Foreskin melanocyte (primary cell): ENCODE measurements at places on chromosomes 12 and 14.
A peak's percentile ranks its signal among the peaks of the same experiment; 100 is the strongest.

DNA sequence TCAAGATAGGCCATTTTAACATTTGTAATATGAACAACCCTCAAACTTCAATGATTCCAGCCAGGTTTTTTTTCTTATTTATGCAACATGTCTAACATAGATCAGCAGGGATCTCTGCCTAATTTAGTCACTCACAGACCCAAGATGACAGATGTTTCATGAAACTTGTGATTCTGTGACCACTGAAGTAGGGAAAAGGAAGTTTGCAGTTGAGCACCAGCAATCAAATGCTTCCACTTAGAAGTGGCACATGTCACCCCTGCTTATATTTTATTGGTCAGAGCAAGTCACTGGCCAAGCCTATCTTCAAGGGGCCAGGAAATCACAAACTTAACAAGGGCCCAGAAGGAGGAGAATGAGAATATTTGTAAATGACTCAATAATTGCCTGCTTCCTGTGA, 150.6 kb downstream of the BCAT1 start:
- no peak for DNase-seq

- no peak for DNase-seq
These were observed 938.0 kb upstream of the FLRT2 start for GRCh38 chr14:84591827-84592445.

GRCh38 chr14:105472486-105472991, 2.1 kb upstream of the CRIP2 start:
- DNase-seq, result no peak

DNA sequence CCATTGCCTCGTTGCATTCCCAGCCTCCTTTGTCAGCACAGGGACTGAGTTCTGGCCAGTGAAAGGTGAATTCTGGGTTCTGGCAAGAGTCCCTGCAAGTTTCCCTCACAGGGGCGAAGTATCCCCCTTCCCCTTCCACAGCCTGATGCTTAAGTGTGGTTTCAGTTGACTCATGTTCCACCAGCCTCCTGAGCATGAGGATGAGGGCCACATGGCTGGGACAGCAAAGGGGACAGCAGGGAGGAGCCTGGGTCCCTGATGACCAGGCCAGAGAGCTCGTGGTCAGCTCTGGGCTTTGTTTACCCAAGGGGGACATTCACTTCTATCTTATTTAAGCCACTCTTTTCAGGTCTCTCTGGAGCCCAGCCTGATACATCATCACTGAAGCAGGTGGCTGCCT, 36.5 kb downstream of the CACNA2D4 start:
- DNase-seq, result no peak

GRCh38 chr12:93244514-93245077, 133.1 kb upstream of the NUDT4 start:
- DNase-seq, result no peak

GRCh38 chr14:70651522-70651921, 9.8 kb downstream of the TTC9 start:
- DNase-seq, result no peak

- DNase-seq, result no peak
These were observed 66.3 kb upstream of the ESRRB start for GRCh38 chr14:76309572-76310162.

GRCh38 chr12:44369998-44370397, 506.1 kb downstream of the NELL2 start:
- no peak for DNase-seq

- no peak for DNase-seq
These were observed 26.3 kb upstream of the TC2N start for GRCh38 chr14:91893669-91894068.

GRCh38 chr14:44453433-44454171, 53.5 kb downstream of the FSCB start:
- no peak for DNase-seq

DNA sequence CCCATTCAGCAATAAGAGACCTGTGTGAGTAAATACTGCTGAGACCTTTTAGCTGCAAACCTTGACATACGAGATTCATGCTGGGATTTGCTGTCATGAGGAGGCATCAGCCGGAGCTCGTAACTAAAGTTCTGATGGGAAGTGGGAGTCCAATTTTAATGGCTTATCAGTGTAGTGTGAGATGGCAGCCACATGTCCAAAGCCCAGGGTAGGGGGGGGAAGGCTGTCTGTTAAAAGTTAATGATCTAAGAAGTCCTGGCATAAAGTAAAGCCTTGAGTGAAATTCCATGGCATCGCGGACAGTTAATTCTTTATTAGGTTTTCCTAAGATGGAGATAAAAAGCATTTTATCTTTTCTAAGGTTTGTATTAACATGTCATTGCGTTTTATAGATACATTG, 240.0 kb downstream of the AACS start:
- DNase-seq, result no peak

GRCh38 chr12:96221391-96221790, 27.2 kb downstream of the ELK3 start:
- DNase-seq, result no peak

- DNase-seq, result no peak
These were observed 42.9 kb downstream of the FERMT2 start for GRCh38 chr14:52907949-52908348.

DNA sequence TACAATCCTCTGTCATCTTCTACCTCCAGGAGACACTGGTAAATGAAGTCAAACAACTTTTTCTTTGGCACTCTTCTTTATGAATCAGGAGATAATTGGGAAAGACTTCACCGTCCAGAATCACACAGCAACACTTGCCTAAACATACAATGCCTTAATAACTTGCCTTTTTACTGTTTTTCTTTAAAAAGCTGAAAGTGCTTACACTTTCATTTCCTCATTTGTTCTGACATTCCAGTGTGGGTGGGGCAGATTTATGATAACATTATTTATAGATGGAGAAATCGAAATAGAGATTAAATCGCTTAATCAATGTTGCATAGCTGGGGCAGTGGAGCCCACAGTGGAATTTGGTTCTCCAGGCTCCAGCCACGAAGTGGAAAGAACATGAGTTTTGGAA, 2.8 kb upstream of the FRS2 start:
- DNase-seq, result no peak

DNA sequence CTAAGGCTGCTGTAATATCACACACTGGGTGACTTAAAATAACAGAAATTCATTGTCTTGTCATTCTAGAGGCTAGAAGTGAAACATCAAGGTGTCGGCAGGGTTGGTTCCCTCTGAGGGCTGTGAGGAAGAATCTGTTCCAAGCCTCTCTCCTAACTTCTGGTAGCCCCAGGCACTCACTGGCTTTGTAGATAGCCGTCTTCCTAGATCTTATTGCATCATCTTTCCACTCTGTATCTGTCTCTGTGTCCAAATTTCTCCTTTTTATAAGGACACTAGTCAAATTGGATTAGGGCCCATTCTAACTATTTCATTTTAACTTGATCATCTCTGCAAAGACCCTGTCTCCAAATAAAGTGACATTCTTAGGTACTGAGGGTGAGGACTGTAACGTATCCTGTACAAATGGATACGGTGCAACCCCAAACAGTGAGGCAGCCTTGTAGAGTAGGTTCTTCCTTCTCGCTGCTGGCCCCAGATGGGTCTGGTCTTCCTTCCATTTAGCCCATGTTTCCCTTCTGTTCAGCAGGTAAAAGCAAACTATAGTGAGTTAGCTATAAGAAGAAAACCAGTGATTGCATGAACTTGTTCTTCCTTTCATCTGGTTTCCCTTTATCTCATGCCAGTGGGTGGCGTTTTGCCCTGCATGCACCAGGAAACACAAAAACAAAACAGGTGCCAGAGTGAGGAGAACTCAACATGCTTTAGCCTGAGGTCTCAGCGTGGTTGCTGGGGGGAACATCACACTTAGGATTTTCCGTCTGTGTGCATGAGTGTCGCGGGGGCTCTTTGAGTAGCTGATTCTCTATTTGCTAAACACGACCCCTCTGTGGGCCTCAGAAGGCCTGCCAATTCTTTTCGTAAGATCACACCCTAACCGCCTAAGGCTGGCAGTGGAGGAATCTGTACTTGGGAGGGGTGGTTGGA, 19.5 kb downstream of the TTC9 start:
- DNase-seq, result no peak

DNA sequence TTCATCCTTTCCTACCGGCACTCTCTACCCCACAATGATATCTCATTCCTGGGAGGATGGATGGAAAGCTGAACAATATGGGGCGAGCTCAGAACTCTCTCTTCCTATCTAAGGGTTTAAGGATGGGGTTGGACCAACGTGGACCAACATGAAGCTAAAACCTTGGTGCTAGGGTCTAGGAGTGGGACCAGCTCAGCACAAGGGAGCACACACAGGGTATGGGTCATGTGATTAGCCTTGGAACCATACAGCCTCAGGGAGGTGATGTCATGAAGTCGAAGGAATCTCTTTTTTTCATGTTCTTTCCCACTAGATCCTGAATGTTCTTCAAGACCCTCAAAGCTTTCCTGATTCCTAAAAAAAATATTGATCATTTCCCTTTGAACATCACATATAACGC, 3.3 kb downstream of the GUCY2C start:
- no peak for DNase-seq

DNA sequence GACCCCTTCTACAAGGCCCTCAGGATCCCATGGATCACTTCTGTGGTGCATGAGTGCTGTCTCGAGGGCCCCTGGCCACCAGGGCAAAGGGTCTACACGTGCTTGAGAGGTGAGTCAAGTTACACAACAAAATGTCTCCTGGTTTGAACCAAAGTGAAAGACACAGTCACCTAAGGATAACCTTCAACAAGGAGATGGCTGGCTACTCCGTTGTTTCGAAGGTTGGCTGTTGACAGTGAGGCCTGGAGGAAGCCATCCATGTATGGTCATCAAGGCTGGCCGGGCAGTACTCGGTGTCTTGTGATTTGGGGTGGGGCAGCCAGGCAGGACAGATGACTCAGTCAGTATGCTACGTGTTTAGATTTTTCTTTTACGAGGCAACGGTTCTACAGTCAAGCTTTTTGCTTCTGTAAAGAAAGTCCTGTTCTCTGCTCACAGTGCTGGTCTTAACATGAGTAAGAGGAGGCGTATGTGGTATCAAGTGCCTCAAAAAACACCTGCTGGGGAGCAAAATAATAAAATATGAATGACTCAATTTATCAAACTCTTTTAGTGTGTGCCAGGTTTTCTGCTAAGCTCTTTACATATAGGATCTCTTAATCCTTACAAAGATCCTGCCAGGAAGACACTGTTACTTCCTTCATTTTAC, 18.0 kb upstream of the NT5DC3 start:
- DNase-seq, result peak; percentile 91

- DNase-seq, result no peak
These were observed 71.4 kb upstream of the GPR68 start for GRCh38 chr14:91315844-91316267.

GRCh38 chr14:78509516-78509915, 339.3 kb downstream of the NRXN3 start:
- DNase-seq, result no peak

- DNase-seq, result no peak
These were observed 183.9 kb downstream of the APAF1 start for GRCh38 chr12:98828802-98829600.

GRCh38 chr12:57191410-57191809, 25.2 kb upstream of the NXPH4 start:
- DNase-seq, result no peak

GRCh38 chr14:43793579-43793978, 713.5 kb downstream of the FSCB start:
- no peak for DNase-seq

- DNase-seq, result no peak
These were observed 11.9 kb downstream of the RARG start for GRCh38 chr12:53219956-53220693.

DNA sequence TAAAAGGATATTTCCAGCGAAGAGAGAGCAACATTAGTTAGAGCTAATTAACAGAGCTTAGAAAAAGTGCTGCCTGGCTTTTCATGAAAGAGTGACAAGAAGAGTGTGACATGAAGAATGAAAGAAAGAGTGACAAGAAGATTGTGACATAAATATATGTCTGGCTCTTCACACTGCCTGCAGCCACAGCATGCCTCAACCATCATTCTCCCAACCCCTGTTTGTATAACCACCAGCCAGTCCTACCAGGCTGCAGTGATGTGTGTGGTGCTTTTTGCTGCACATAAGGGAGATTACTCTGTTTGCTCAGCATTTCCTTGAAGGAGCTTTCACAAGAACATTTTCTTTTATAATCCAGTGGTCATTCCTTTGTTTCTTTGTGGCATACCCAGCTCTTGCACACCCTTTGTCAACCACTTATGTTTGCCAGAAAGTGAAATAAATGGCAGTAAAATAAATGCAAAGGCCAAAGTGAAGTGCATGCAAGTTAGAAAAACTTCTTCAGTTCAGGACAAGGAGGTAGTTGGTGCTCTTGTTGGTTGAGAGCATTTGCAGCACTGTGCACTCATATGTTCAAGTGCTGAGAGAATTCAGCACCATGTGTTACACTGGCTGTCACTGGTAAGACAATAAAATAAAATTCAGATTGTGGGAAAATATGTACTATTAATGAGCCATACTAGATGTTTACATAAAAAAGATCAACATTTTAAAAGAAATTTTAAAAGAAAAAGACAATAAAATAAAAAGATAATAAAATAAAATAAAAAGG, 50.6 kb downstream of the KIF21A start:
- DNase-seq, result no peak

GRCh38 chr12:57521525-57522010, 1.1 kb upstream of the MBD6 start:
- DNase-seq, result no peak

DNA sequence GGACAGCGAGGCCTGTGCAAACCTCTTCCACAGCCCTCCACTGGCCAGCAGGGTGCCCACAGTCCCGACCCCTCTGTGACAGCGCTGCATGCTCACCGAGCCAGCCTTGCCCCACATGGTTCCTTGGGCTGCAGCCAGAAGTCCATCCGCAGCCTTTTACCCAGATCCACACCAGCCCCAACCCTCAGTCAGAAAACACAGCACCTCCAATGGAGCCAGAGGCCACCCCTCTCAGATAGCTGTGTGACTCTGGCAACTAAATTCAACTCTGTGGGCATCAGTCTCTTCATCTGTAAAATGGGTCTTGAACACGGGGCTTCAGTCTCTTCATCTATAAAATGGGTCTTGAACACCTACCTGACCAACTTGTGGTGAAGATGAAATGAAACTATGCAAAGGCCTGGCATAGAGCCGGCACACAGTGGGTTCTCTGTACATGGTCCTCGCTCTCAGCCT, 38.0 kb downstream of the NFKBIA start:
- DNase-seq, result no peak

GRCh38 chr14:94157197-94157596, 16.9 kb upstream of the PPP4R4 start:
- no peak for DNase-seq

GRCh38 chr12:41663598-41664265, 475.6 kb downstream of the PDZRN4 start:
- DNase-seq, result peak; percentile 32

- DNase-seq, result no peak
These were observed 75.2 kb downstream of the SPRING1 start for GRCh38 chr12:116662612-116663144.
